Glomerular endothelial cell (primary cell): ENCODE measurements at places on chromosomes 13 and 19.

DNA sequence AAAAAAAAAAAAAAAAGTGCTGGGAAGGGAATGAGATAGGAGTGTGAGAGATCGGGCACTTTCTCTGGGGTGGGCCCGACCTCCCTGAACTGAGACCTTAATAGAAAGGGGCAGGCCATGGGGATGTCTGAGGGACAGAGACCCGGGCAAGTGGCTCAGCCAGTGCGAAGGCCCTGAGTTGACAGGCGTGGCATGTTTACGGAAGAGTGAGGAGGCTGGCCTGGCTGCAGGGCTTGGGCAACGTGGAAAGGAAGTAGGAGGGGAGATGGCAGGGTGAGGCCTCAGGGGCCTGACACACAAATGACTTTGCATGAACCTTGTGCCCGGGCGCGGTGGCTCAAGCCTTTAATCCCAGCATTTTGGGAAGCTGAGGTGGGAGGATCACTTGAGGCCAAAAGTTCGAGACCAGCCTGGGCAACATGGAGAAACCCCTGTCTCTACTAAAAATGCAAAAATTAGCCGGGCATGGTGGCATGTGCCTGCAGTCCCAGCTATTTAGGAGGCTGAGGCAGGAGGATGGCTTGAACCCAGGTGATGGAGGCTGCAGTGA is 13.9 kb downstream of the FCHO1 start:
- no peak for DNase-seq

DNA sequence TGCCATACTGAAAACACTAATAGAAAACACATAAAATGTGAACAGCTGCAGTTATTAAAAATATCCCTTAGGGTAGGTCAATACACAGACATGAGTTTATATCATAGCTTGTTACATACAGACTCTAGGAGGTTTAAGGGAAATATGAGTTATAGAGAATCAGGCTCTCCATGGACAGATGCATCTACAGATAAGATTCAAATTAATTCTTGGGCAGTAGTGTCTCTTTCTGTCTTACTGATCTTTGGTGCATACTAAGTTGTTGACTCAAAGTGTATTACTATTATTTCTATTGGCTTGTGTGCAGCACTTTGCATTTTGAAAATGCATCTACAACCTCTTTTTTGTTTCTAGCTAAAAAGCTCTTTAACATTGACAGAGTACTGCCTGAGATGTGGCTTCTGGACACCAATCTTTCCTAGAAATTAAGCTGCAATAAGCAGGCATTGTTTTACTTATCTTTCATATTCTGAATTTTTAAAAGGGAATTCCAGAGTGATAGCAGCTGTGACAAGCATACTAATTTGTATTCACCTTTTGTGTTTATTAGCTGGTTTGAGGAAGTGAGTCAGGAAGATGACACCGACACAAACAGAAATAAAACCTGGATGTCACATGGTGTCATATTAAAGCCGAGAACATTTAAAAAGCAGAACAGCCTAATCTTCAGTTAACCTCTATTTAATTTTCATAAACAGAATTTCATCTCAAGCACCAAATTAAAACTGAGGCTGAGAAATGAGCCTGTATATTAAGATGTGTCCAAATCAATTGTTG is 399.0 kb downstream of the PCDH9 start:
- no peak for DNase-seq

DNA sequence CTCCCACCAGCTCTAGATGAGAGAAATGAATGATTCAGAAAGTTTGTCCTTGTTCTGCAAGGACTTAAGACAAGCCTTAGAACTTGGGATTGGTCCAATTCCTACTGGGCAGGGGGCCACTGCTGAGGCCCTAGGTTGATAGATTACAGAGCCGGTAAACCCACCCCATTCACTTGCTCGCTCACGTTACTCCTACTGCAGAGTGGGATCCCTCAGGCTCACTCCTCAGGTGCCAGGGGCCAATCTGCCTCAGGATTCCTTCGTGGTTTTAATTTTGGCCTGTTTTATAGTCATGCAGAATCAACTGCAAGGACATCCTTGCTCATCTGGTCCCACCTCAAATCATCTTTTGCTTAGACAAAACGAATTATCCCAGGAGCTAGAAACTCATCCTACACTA is 59.0 kb downstream of the SERP2 start:
- DNase-seq = no peak

- no peak for DNase-seq
Observed at GRCh38 chr19:44635581-44636438, 7.9 kb upstream of the PVR start.

GRCh38 chr19:6793973-6794372 is 21.5 kb downstream of the VAV1 start:
- no peak for DNase-seq

GRCh38 chr19:7376151-7376852 is 27.6 kb downstream of the ARHGEF18 start:
- DNase-seq = no peak

GRCh38 chr13:21230516-21230915 is 54.1 kb downstream of the MRPL57 start:
- no peak for DNase-seq
